ENCODE measurements at places on chromosomes 1 and 21.

GRCh38 chr1:75794382-75794781 is 2.3 kb upstream of the MSH4 start:
- DNase-seq: no peak

DNA sequence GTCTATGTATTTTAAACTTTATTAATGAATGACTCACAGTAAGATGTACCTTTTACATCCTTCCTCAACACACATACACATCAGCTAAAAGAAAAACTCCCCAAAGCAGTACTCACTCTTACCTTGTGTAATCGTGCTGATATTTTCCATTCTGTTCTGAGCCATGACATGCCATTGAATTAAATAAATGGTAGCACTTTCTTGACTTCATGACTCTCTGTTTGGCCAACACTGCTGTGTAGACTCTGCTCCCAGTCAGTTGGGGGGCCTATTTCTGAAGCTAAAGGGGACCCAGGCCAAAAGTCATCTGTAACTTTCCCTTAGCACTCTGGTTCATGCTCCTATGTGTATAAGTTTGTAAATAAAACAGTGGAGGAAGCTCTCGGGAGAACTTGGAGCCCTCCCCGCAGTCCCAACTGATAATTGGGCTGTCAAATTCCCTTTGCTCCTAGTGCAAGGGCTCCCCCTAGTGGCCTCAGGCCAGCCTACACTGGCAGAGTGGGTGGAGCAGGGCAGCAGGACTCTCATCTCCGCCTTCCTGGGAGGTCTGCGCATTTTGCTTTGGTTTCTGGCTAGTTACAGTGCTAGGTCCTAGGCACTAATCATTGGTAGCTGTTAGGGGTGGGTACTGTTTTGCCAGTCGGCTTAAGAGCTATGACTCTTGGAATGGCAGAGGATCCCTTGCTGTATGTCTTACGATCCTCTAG is 1.7 kb upstream of the FYB2 start:
- DNase-seq: no peak

- DNase-seq: no peak
Measured at GRCh38 chr1:60257531-60257930, 184.0 kb upstream of the C1orf87 start.

DNA sequence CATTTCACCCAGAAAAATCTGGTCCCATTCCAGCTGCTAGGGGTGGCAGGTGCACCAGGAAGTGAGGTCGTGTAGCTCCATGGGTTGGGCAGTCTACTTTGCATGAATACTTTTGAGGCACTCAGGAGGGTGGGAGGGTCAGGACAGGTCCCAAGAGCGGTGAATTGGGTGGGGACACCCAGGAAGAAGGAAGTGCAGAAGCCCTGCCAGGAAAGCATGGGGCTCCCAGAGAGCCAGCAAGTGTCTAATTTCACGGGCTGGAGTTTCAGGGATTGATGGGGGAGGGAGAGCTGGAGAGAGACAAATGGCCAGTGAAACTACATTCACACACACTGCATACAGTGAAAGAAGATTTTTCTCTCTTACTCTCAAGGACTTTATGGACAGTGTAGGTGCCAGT is 137.8 kb downstream of the GALNT2 start:
- no peak for DNase-seq

DNA sequence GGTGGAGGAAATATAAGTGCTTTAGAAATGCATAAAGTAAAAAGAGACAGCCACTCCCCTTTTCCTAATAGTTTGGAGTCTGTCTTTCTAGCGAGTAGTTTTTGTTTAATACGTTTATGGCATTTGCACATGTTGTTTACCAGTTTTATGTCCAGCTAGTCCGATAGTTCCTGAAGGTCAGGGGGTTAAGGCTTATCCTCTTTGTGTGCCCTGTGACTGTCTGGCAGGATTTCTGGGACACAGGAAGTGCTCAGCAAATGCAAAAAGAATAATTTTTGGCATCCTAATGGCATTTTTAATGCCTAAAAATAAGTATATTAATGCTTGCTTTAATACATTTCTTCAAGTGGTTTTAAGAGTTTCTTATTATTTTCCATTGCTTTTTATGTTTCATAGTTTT is 58.4 kb downstream of the DYRK1A start:
- no peak for DNase-seq

GRCh38 chr1:39462074-39462473 is 29.4 kb upstream of the BMP8A start:
- no peak for DNase-seq

GRCh38 chr1:2570332-2570731 is 14.2 kb downstream of the TNFRSF14 start:
- no peak for DNase-seq

DNA sequence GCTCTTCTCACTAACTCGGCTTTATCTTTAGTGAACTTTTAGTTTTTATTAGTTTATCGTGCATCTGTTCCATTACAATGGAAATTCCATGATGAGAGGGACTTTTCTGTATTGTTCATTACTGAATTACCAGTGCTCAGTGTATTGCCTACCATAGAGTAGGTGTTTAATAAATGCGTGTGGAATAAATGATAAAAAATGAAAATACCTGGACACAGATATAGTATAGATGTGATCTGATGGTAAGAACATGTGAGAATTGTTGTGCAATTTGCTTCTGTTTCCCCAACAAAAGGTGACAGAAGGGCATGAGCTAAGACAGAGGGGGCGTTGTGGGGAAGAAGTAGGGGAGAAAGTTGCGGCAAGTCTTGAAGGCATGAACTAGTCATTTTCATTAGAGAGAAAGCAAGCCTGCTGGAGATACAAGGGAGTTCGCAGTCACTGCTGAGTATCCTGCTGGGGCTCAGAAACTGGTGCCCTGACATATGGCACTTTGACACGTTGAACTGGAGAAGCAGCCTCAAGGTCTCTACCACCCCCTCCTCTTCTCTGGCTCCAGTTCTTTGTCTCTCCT is 5.6 kb upstream of the COG2 start:
- DNase-seq: no peak

- no peak for DNase-seq
Measured at GRCh38 chr1:89608319-89608983, 24.5 kb upstream of the LRRC8C start.
